ENCODE measurements at places on chromosomes 12 and 14.

GRCh38 chr12:98352218-98352811 is 163.1 kb upstream of the TMPO start:
- DNase-seq = no peak

GRCh38 chr14:106491851-106492250 is 965.5 kb downstream of the TMEM121 start:
- DNase-seq = no peak

DNA sequence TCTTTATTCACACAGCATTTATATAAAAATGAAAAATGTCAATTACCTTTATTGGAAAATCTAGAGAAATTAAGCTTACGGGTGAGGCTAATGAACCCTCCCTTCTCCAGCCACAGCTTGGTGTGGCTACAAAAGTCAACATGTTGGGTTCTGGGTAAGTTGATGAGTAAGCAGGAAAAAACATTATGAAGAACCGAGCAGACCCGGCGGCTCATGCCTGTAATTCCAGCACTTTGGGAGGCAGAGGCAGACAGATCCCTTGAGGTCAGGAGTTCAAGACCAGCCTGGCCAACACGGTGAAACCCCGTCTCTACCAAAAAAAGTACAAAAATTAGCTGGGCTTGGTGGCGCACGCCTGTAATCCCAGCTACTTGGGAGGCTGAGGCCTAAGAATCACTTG is 10.9 kb downstream of the NAA25 start:
- DNase-seq = no peak

GRCh38 chr14:31877255-31877798 is 199.8 kb upstream of the ARHGAP5 start:
- no peak for DNase-seq

- peak; percentile 18 for DNase-seq
These were observed 618.6 kb downstream of the AACS start for GRCh38 chr12:125683748-125684381.
